ENCODE measurements at places on chromosomes 16 and 17.
A peak's percentile ranks its signal among the peaks of the same experiment; 100 is the strongest.

- DNase-seq, result no peak
Measured at GRCh38 chr17:63609816-63610573, 9.3 kb downstream of the TACO1 start.

- DNase-seq, result no peak
Measured at GRCh38 chr17:76884995-76885893, 17.0 kb downstream of the MGAT5B start.

GRCh38 chr16:73616166-73616753 is 568.3 kb upstream of the ZFHX3 start:
- DNase-seq, result no peak

DNA sequence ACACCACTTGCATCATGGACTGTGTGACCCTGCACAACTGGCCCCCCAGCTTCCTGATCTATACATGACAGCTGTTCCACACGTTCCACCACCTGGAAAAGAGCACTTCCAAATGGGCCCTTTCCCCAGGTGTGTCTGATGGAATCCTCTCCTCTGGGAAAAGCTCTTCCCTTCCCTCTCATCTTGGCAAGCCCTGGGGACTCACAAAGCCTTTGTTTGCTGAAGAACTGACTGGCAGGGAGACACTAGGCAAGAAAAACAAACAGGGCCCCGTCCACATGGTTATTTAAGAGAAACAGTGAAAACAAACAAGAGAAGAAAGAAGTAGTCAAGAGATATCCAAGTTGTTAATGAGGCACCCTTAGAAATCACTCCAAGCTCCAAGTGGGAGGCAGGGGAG is 52.6 kb downstream of the C16orf95 start:
- DNase-seq, result no peak

GRCh38 chr17:81371910-81372760 is 23.1 kb upstream of the BAHCC1 start:
- no peak for DNase-seq

DNA sequence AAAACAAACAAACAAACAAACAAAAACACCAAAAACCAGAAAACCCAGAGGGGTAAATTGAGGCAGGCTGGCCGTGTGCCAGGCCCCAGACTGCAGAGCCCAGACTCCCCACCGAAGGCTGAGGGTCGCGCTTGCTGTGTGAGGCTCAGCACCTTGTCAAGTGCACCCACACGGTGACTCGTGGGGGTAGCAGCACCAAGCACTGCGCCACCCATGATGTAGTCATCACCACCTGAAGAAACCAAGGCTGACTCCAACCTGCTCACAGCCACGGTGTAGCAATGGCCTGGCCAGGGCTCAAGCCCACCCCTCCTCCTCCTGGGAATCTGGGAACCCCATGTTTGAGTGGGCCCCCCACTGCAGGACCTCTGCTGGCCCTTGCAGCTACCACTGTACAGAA is 11.9 kb downstream of the MCRIP1 start:
- DNase-seq, result no peak

- DNase-seq, result no peak
Measured at GRCh38 chr16:8736123-8736668, 61.2 kb downstream of the TMEM186 start.

DNA sequence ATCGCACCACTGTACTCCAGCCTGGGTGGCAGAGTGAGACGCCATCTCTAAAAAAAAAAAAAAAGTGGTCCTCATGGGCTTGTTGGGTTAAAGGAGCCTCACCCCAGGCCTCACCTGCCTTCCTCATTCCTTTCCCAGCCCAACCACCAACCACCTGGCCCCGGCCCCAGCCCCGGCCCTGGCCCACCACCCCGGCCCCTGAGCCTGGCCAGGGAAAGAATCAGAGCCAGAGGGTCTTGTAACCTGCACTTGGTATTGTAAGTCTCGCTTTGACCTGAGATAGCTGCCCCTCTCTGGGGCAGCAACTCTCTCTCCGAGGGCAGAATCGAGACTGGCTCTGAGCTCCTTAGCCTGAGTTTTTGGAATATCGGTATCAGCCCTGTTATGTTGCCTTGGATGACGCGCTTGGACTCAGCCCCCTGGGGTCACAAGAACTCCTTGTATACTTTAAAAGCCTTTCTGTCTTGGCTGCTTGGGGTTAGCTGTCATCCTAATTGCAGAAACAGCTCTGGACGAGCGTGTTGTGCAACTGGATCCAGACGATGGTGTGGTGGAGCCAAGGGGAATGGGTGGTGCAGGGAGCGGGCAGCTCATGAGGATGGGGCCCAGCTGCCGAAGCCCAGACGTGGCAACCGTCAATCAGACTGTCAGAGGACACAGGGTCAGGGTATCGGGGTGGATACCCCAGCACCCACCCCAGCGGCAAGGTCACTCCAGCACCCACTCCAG is 14.6 kb downstream of the SMTNL2 start:
- no peak for DNase-seq

DNA sequence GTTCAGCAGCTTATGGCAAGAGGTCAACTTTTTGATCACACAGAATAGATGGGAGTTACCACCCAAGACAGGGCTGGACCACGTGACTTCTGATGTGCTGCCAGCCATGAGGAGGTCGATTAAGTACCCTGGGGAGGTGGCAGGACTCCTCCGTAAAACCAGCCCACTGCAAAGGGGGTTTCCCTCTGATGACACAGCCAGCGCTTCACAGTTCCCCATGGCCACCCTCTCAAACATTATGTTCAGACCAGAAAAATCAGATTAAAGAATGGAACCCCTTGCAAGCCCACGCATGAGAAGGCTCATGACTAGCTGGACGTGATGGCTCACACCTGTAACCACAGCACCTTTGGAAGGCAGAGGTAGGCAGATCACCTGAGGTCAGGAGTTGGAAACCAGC is 222.9 kb downstream of the CPPED1 start:
- DNase-seq, result no peak

GRCh38 chr16:35687071-35687470 is 2227.7 kb downstream of the TP53TG3F start:
- no peak for DNase-seq

GRCh38 chr16:2473446-2473926 is 1.4 kb upstream of the TBC1D24 start:
- DNase-seq, result no peak

- DNase-seq, result peak; percentile 60
Measured at GRCh38 chr16:75402821-75403475, 30.4 kb downstream of the CFDP1 start.

- DNase-seq, result no peak
Measured at GRCh38 chr16:3013491-3013951, 798 bp downstream of the CLDN9 start.

DNA sequence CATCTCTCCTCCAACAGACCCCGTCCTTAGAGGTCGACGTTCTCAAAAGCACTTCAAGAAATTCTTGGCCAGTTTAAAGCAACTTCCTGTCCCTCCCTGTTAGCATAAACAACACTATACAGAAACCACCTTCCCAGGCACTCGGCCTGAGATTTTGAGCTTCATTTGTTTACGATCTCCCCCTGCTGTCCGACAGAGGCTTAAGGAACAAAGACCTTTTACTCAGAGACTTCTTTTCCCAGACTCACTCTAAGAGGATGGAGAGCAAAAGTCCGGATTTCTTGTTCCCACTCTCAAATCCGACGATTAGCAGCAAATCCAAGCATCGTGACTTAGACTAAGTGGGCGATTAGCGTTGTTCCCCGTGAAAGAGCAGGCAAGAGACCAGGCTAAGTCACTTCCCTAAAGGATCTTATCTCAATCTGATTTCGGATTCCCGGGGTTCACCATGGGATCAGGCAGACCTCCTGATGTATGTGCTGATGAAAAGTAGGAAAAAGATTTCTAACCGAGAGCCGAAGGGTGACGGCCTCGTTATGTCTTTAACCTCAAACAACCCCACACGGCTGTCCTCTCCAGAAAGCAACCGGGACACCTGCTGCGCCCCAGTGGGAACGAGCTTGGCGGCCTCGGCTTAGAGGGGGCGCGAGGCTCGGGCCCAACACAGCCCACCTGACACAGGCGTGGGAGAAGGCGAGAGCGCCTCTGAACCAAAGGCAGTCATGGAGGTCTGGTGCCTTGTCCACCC is 598 bp downstream of the INPP5K start:
- peak; percentile 81 for DNase-seq

DNA sequence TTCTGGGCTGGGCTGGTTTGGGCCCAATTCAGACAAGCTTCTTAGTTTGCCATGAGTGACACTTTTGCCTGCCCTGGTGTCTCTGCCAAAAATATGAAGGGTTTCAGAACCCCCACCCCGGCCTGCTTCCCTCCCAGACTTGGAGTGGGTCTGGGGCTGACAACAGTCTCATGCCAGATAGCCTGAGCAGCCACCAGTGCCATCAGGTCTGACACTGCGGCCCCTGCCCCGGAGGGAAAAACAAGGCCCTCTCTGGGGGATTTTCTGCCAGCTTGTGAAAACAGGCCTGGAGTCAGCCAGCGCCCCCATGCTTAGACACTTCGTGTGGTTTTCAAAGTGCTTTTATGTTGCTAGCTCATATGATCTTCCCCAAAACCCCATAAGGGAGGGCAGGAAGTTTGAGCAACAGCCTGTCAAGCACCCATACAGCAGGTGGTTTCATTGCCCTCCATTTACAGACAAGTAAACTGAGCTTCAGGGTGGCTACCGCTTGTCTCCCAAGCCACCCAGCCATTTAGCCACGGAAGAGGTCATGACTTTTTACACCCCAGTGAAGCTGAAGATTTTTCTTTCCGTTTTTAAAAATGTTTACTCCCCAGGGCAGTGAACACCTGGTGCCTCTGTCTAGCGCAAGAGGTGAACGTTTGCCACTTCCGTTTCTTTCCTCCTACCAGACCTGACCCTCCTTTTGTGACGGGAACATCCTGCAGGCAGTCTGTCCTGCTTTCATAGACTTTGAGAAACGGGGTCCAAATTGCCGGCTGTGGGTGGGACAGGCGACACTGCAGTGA is 300.6 kb downstream of the SEC14L1 start:
- DNase-seq, result peak; percentile 82

DNA sequence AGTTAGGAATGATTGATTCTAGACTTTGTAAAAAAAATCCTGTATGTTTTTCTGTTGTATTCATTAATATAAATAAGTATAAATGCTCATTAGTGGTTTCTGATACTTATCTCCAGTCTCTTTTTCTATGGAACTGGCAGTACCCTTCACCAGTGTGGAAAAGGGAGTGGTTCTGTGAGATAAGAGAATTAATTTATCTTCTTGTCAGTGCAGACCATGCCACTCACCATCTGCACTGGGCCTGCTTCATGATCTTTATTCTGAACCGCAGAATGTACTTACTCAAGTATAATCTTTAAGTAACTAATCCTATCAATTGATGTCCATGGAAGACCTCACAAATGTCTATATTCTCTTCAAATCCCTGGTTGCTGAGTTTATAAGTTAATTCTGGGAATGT is 836.1 kb upstream of the CDH8 start:
- no peak for DNase-seq

GRCh38 chr17:76917829-76918228 is 49.6 kb downstream of the MGAT5B start:
- DNase-seq, result no peak

DNA sequence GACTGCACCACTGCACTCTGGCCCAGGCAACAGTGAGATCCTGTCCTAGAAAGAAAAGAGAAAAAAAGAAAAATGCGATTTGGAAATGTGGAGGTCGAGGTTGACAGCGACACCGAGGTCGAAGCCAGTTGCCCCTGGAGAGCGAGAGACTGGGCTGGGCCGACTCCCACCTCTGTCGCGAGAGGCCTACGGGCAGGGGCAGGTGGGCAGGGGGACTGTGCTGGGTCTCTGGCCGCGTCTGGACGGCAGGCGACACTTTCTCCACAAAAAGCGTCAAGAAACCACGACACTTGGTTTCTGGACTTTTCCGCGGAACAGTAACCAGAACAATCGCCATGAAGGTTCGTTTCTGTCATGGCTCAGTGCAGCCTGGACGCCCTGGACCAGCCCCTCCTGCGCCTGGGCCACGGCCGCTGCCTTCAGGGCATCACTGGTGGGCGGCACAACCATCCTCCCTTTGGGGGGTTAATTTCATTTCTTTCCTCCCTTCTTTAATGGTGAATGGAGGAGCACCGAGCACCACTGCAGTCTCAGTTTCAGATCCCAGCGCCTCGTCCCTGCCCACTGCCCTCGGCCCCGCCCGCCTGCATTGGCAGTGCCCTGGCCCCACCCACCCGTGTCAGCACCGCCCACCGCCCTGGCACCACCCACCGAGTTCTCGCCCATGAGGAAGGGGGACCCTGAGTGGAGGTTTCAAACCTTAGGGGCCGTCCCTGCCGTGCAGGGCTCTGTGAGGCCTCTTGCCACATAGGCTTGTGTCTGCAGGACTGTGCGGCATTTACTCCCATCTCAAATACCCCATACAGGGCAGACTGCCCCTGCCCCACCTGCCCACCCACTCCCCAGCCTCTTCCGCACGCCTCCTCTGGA is 18.5 kb upstream of the CDH15 start:
- no peak for DNase-seq

DNA sequence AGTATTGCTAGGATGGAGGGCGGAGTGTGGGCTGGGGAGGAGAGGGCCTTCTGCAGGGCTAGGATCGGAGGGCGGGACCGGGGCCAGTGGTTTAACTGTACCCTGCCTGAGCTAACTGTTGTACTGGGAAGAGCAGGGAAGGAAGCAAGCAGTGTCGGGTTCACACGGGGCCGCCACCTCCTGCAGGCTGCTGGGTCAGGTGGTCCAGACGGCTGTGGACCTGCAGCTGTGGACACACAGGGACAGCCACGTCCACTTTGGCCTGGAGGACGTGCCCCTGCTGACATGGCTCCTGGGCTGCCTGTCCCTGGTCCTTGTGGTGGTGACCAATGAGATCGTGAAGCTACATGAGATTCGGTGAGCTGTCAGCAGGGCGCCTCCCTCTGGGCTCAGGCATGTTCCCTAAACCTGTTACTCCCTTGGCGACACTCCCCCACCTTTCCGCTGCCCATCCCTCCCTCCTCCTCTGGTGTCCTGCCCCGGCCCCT is 16.6 kb downstream of the CASKIN2 start:
- DNase-seq, result no peak

DNA sequence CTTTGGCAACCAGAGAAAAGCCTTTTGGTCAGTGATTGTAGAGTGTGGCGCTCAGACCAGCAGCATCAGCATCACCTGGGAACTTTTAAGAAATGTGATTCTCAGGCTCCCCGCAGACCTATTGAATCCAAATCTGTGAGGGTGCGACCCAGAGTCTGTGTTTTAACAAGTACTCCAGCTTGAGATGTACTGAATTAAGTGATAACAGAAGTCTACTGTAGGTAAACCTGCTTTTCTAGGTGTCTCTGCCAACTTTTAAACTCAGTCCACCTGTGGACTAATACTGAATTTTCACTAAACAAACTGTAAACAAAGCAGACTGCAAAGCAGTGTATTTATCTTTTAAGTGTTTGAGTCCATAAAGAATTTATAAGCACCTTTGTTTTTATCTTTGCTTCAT is 43.6 kb downstream of the NUP93 start:
- DNase-seq, result no peak

- no peak for DNase-seq
Measured at GRCh38 chr16:49698453-49698815, 157.5 kb downstream of the ZNF423 start.

Measured in GM13976 (cell line).